ENCODE measurements at places on chromosomes 2 and 18.

DNA sequence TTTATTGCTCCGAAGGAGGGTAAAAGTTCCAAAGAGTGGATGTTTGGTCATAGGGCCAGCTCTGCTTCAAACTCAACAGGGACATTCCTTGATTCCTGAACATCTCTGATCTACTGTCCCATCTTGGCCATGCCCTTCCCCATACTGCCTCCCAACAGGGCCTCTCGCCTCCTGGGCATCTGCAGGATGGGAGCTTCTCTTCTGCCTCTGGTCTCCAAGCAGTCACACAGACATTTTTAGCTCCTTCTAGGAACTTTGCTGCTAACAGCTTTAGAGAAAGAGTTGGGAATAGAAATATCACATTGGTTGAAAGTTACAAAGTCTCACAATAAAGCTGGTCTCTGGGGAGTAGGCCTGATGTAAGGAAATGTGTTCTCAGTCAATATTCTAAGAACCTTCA lies 9.4 kb upstream of the DGUOK start:
- H3K4me3 ChIP-seq: no peak overlapping the region
- DNase-seq: no peak
- no peaks in the 10 kb centered on the region for H3K27me3 ChIP-seq
- H3K4me1 ChIP-seq: no peaks in the 10 kb centered on the region

DNA sequence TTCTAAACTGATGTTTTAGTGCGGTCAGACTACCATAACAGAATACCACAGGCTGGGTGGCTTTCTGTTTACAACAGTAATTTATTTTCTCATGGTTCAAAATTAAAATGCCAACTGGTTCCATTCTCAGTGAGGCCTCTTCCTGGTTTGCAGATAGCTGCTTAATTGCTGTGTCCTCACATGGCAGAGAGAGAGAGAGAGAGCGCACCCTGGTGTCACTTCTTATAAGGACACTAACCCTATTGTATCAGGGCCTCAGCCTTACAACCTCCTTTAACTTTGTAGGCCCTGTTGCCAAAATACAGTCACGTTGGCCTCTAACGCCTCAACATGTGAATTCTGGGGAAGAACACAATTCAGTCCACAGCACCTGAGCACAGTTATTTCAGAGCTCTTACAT lies 37.5 kb upstream of the ZNF385B start:
- no peak overlapping the region for H3K4me3 ChIP-seq
- no peak overlapping the region for H3K27ac ChIP-seq
- no peaks in the 10 kb centered on the region for H3K4me1 ChIP-seq
- no peaks in the 10 kb centered on the region for H3K36me3 ChIP-seq

DNA sequence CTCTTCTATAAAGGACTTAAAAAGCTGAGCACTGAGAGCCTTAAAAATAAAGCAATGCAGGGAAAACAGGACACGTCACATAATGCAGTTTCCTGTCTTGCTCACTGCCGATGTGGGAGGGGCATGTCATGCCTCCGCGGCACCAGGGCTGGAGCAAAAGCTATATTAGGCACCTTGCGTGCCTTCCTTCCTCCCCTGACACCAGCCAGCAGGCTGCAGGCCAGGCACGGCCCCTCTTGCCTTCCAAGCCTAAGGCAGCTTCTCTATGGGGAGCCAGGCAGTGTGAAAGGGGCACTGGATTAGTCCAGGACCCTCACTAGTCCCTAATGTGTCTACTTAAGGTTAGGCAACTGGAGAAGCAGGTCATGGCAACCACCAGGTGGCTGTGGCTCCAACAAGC lies 26.3 kb downstream of the MRPL35 start:
- H3K36me3 ChIP-seq: no peaks in the 10 kb centered on the region
- peak; percentile 64 for DNase-seq
- H3K4me1 ChIP-seq: peaks cover 42% of the 10 kb centered on the region
- no peaks in the 10 kb centered on the region for H3K27me3 ChIP-seq

DNA sequence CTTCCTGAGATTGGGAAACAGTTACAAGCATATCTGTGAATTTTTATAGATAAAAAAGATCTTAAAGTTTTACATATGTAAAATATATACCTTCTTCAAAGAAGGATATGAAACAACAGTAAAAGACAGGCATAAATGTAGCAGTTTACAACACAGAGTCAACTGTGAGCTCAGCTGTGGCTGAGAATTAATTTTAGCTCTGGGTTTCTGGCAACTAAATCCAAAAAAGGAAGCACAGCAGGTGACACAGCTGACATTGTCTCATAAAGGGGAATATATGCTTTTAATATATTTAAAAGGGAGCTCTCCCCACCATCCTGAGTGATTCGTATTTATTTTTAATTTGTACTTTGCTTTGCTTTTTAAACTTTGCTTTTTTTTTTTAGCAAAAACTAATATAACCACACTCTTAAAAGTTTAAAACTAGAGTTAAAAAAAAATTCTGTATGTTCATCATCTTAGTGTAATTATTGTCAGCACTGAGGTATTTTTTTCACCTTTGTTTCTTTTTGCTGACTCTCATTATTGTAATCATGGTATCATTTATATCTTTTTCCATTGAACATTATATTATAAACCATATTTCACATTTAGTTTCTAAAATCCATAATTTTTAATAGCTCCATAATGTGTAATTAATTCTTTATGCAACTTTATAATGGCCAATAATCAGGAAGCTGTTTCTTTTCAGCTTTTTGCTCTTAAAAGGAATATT lies 6.7 kb downstream of the TUBB6 start:
- no peak for DNase-seq
- no peak overlapping the region for H3K4me3 ChIP-seq
- no peak overlapping the region for H3K27ac ChIP-seq
- peaks cover 3% of the 10 kb centered on the region for H3K4me1 ChIP-seq

DNA sequence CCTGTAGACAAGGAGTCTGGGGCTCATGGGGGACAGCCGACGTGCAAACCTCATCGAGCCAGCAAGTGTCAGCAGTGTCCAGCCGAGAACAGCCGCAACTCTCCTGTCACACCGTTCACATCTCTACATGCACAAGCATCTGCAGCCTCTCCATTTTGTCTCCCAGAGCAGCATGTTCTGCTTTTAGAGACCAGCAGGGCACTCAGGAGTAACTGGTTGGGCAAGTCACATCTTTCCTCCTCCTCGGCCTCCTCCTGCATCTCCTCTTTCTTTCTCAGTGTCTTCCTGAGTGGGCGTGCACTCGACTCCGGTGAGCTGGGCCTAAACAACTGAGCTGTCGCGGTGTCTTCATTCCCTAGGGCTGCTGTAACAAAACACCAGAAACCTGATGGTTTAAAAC lies 249.9 kb downstream of the SH3BP4 start:
- no peaks in the 10 kb centered on the region for H3K36me3 ChIP-seq
- H3K4me3 ChIP-seq: no peak overlapping the region
- H3K27me3 ChIP-seq: no peaks in the 10 kb centered on the region
- DNase-seq: no peak
- H3K4me1 ChIP-seq: no peaks in the 10 kb centered on the region

- no peaks in the 10 kb centered on the region for H3K36me3 ChIP-seq
- no peak overlapping the region for H3K4me3 ChIP-seq
- no peaks in the 10 kb centered on the region for H3K4me1 ChIP-seq
- DNase-seq: no peak
- H3K27ac ChIP-seq: no peak overlapping the region
Observed at GRCh38 chr2:8202132-8202531, 479.7 kb upstream of the ID2 start.

DNA sequence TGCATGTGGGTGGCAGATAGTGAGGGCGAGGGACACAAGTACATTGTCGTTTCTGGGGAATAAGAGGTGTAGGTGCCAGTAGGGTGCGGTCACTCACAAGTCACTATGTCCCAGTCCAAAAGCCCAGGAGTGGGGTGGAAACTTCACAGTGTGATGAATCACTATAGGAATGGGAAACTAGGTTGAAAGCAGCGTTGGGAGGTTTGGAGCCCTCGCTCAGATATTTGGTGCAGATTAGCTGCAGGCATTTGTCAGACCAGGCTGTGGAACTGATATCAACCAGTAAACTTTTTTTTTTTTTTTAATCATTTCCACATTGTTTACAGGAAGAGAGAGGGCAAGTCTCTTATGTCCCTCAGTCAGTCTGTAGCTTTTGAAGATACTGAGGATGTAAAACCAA lies 121.8 kb downstream of the CERS6 start:
- no peaks in the 10 kb centered on the region for H3K4me1 ChIP-seq
- H3K27me3 ChIP-seq: no peaks in the 10 kb centered on the region
- no peak overlapping the region for H3K4me3 ChIP-seq
- no peak for DNase-seq
- no peaks in the 10 kb centered on the region for H3K36me3 ChIP-seq

DNA sequence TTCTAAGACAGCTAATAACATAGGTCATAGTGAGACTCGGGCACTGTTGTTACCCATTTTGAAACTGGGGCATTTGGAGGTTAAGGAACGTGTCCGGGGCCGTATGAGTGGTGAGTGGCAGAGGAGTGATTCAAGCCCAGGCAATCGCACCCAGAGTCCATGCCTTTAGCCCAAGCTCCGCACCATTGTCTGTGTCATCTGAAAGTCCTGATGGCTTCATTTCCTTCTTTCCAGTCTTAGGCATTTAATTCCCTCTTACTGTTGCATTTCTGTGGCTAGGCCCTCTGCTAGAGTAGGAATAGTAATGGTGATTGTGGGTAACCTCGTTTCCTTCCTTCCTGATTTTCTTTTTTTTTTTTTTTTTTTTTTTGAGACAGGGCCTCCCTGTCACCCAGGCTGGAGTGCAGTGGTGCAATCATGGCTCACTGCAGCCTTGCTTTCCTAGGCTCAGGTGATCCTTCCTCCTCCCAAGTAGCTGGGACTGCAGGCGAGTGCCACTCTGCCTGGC lies 49.8 kb upstream of the ASB1 start:
- H3K4me1 ChIP-seq: peaks cover 16% of the 10 kb centered on the region
- H3K4me3 ChIP-seq: no peak overlapping the region
- no peak overlapping the region for H3K27ac ChIP-seq
- no peak for DNase-seq
- H3K27me3 ChIP-seq: no peaks in the 10 kb centered on the region

DNA sequence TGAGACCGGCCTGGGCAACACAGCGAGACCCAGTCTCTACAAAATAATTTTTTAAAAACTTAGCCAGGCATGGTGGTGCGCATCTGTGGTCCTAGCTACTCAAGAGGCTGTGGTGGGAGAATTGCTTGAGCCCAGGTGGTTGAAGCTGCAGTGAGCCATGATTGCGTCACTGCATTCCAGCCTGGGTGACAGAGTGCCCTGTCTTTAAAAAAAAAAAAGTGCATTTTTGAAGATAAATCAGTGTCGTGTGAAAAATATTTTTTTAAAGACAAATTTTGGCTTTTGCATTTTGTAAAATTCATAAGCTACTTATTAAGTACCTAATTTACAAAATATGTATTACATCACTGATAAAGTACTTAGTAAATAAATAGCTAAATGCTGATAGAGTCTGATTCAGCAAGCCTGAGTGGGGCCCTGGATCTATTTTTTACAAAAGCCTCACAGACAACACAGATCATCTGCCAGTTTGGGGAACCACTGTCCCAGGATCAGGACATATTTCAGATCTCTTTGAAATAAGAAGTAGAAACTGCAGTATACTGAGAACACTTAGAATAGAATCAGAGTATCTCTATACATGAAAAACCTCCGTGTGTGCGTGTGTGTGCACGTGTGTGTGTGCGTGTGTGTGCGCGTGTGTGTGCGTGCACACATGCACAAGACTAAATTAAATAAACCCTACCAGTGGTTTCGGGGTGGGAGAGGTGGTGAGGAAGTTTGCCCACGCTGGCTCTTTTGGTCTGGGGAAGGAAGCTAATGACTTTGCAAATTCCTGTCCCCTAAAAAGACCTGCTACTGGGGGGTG lies 61.6 kb downstream of the AAK1 start:
- DNase-seq: no peak
- peaks cover 72% of the 10 kb centered on the region for H3K4me1 ChIP-seq
- no peaks in the 10 kb centered on the region for H3K36me3 ChIP-seq
- no peaks in the 10 kb centered on the region for H3K27me3 ChIP-seq
- peak overlapping the region; percentile 39 for H3K4me3 ChIP-seq

GRCh38 chr2:215917953-215918620 lies 95.3 kb downstream of the MREG start:
- no peak overlapping the region for H3K27ac ChIP-seq
- DNase-seq: no peak
- H3K4me1 ChIP-seq: no peaks in the 10 kb centered on the region
- no peaks in the 10 kb centered on the region for H3K36me3 ChIP-seq

DNA sequence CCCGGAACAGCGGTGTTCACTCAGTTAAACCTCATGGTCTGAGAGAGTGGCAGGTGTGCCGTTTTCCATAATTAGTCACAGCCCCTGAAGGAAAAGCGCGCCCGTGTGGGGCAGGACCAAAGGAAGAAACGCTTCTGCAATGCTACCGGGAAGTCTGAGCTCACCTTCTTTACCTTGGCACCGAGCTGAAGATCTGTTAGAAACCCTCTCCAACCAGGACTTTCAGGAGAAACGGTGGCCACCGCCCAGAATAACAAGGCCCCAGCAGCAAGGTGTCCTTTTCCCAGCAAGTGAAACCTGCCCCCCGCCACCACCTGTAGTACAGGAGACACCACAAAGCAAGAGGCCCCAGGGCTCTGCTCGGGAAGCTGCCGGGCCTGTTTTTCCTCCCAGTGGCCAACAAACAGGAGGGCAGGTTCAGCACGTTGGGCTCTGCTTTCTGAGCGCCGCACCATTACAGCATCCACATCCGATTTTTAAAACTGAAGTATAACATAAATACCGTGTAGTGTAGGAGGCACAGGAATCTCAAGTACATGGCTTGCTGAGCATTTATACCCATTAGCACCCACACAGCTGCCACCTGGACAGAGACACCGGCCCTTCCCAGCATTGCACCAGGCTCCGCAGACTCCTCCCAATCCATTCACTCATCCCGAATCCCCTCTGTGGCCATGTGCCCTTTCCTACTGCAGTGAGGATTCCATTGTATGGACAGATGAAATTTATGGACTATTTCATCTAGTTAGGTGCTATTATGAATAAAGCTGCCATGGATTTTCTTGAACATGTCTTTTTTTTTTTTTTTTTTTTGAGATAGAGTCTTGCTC lies 121.8 kb upstream of the RIOK3 start:
- H3K27ac ChIP-seq: no peak overlapping the region
- H3K4me3 ChIP-seq: no peak overlapping the region
- no peak for DNase-seq
- no peaks in the 10 kb centered on the region for H3K4me1 ChIP-seq
- H3K27me3 ChIP-seq: no peaks in the 10 kb centered on the region

DNA sequence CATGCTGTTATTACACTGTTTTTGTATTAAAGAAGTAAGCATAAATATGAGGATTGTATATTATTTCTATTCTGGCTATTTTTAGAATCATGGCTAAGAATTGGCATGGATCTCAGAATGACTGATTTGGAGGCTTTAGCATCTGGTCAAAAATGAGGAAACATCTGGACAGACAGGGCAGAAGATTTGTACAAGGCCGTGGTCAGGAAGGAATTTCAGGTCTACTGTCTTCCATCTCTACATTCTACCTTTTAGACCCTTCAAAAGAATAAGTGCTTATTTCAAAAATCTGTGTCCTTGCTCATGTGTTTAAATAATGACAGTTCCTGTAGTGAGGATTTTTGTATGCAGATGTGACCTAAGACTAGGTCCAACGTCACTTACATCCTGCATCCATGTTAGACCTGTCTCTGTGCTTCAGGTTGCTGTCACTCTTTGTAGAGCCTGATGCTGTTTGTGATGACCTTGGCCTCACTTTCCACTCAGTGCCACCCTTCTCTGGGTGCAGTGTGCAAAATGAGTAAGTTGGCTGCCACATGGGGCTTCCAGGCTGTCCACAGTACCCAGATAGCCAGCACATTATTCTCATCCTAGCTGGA lies 54.7 kb upstream of the B3GNT2 start:
- no peak overlapping the region for H3K27ac ChIP-seq
- H3K36me3 ChIP-seq: no peaks in the 10 kb centered on the region
- no peak overlapping the region for H3K4me3 ChIP-seq
- DNase-seq: no peak
- H3K4me1 ChIP-seq: no peaks in the 10 kb centered on the region

GRCh38 chr2:127410871-127411652 lies 7.2 kb upstream of the PROC start:
- peaks cover 45% of the 10 kb centered on the region for H3K4me1 ChIP-seq
- peak overlapping the region; percentile 46 for H3K4me3 ChIP-seq
- H3K27ac ChIP-seq: peak overlapping the region; percentile 96
- H3K27me3 ChIP-seq: no peaks in the 10 kb centered on the region
- no peak for DNase-seq

Measured in psoas muscle (tissue), 8 donors.